ENCODE measurements at places on chromosomes 2 and 18.

- DNase-seq = no peak
Measured at GRCh38 chr2:233006648-233007047, 6.4 kb downstream of the NGEF start.

GRCh38 chr18:55245211-55245614, 286.0 kb upstream of the CCDC68 start:
- DNase-seq = peak; percentile 40

GRCh38 chr18:42654556-42654955, 460.9 kb downstream of the RIT2 start:
- DNase-seq = no peak

DNA sequence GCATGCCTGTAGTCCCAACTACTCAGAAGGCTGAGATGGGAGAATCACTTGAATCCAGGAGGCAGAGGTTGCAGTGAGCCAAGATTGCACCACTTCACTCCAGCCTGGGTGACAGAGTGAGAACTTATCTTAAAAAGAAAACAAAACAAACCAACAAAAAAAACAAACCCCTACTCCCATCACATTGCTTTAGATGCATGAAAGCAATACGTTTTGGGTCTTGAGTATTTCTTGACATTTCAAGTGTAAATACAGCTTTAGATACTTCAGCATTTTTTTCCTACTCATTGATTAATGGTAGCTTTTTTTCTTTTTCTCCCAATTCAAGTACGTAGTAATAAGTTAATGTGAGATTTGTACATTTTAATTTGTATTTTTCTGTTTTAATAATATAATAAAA, 20.3 kb downstream of the RASGRP3 start:
- DNase-seq = no peak

DNA sequence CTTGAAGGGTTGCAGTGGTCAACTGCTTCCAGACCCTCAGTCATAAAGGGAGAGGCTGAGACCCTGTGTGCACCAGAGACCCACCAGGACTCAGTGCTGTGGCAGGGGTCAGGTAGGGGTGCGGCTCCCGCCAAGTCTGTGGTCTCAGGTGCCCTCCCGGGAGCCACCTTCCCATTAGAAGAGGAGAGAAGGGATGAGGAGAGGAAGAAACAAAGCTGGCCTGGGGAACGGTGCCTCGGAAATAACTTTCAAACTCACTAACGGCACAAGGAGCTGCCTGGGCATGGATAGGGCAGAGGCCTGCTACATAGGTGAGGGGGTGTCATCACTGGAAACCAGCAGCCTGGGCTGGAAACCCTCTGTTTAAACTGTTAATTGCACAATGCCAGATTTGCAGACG, 84.9 kb downstream of the TPO start:
- no peak for DNase-seq

DNA sequence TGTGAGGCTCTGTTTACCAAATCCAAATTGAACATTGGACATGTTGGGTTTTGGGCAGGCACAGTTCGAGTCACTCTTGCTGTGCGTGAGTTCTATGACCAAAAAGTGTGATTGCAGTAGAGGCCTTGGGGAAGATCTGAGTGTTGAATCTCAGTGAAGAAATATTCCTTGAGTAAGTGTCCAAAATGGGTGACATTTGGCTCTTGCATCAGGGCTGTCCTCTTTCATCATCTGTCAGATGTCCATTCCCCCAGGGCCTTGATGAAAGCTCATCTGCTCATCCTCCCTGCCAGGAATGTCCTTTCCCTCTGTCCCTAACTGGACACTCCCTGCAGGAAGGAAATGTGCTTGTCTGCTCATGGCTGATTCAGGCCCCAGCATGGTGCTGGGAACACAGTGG, 6.4 kb upstream of the SFTPB start:
- no peak for DNase-seq

- peak; percentile 84 for DNase-seq
Measured at GRCh38 chr2:39492095-39492590, 55.1 kb upstream of the MAP4K3 start.

DNA sequence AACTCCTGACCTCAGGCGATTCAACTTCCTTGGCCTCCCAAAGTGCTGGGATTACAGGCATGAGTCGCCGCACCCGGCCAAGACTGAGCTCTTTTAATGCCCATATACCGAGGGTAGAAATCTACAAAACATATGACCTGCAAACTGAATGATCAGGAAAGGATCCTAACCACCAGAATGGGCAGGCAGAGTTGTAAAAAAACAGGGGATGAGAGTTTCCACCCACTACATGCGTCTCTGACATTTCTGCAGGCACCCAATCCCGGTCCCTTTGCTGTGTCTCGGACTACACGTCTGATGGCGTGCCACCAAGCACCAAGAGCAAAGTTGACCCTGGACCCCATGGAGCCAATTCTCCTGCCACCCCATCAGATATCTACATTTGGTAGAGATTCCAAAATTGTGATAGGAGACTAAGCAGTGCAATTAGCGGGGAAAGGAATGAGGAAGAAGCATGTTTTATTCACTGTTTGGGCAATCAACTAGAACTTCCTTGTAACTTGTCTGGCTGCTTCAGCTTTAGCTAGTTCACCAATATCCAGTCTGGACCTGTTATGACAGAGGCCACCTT, 74.1 kb downstream of the ATP8B1 start:
- DNase-seq = no peak

DNA sequence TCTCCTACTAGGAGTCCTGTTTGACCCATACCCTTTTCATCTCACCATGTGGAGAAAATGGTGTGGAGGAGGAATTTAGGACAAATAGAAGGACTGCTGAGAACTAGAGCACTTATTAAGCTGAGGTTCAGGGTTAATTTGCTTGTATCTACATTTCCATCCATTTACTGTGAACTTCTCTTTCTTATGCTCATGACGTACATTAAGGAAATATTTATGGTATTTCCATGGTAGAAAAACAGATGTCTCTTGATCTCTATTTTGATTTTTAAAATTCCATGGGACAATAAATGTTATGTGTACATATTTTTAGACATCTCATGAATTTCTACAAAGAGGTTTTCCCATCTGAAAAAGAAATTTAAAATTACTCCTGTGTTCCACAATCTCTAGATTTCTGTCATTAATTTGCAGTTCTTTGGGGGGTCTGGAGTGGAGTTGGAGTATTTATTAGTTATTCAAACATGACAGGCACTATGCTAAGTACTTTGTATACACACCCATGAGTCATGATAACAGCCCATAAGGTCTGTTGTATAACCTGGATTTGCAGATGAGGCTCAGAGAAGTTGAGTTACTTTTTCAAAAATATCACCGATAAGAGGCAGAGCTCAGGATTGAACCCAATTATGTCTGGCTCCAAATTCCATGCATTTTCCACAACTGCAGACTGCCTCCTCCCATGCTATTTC, 112.6 kb downstream of the COPS8 start:
- peak; percentile 65 for DNase-seq
